ENCODE measurements at places on chromosomes 5 and 9.

DNA sequence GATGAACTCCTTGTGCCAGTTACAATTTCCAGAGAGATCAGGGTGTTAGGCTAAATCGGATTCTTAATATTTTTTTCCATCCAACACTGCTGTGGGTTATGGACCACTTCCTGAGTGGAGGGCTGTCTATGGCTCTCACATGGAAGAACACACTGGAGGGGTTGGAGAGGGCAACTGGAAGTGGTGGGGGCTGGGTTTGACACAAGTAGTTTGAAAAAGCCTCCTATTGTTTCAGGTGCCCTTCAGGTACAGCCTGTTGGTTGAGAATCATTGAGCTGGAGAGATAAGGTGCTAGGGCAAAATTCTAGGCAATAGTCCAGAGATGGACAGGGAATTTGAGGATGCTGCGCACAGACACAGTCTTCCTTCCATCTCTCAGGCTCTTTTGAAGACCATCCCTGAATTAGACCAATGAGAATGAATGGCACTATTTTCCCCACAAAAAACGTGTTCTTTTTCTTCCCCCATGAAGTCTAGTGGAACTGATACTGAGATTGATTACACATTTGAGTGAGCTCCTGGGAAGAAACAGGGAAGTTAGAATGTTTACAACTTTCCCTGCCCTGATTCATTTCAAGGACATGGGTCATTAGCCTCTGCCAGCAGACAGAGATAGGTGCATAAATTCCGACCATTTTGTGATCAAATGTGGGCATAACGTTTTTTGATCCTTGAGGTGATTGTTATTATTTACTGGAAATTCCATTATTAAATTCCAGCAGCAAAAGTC lies 87.7 kb downstream of the ACER2 start:
- DNase-seq, result no peak

- no peak for DNase-seq
These were observed 195.9 kb downstream of the ARHGAP26 start for GRCh38 chr5:142966121-142966420.

- no peak for DNase-seq
These were observed 14.1 kb downstream of the HSPB3 start for GRCh38 chr5:54469622-54470021.

DNA sequence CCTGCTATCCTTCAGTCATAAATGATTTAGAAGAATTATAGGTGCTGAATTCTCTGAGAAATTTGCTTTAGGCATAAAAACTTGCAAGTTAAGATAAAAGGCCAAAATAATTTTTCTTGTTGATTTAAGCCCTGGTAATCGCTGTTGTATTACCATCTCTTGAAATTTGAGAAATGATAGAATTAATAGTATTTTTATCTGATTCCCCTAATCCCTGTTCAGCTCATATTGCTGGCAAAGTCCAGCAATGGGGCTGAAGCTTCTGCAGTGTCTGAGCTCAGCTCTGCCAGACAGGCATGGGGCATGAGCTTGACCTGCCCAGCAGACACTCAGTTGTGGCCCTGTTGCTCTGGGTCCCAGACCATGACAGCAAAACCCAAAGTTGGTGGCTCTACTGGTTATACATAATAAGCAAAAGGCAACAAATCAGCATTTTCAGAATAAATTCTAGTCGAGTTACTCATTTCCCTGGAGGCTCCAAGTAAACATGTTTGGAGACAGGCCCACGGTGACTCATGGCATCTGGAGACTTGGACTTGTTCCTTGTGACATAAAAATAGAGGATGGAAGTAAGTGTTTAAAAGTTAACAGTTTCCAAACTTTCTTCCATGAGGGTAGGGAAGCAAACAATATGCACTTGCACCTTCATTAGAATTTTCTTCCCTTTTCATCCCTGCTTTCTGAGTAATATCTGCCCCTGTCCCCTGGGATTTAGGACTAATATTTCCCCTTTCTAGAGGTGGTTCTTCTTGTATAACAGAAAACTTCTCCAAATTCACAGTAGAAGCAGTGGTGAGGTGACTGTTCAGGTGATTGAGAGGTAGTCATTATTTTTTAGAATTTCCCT lies 60.2 kb upstream of the SLC2A8 start:
- no peak for DNase-seq

- DNase-seq, result no peak
These were observed 44.1 kb upstream of the VDAC1 start for GRCh38 chr5:134048864-134049263.

GRCh38 chr5:115184770-115185169 lies 15.1 kb upstream of the TRIM36 start:
- DNase-seq, result no peak

- DNase-seq, result no peak
These were observed 17.8 kb upstream of the NPM1 start for GRCh38 chr5:171369898-171370297.

- DNase-seq, result no peak
These were observed 83.3 kb upstream of the TRIO start for GRCh38 chr5:14059810-14060209.

- no peak for DNase-seq
These were observed 144.9 kb downstream of the CCDC192 start for GRCh38 chr5:127848098-127848497.

GRCh38 chr5:119358530-119358900 lies 2.7 kb downstream of the TNFAIP8 start:
- DNase-seq, result no peak

DNA sequence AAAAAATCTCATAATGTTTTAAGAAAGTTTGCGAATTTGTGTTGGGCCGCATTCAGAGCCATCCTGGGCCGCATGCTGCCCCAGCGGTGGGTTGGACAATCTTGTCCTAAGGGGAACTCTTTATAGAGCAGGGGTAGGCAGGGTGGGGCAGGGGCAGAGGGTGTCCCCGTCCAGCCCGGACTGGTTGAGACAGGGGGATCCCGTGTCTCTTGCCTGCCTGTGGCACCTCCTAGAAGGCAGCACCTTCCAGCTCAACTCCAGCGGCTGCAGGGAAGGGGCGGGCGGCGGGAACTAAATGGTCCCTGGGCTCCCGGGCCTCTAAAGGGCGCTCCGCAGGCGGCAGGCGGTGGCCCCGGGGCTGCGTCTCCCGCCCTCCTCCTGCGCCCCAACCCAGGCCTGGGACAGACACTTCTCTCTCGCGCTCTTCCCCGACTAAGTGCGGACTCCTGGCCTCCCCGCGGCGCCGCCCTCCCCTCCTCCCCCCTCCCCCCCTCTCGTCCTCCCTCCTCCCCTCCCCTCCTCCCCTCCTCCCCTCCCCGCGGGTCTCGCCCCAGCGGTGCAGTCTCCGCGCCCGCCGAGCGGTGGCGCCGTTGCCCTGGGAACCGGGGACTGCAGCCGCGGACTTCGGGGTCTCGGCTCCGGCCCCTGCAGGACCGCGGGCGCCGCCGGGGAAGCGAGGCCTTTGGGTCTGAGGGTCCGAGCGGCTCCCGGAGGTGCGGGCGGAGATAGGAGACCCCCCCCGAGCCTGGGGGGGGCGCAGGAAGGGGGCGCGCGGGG lies 132.6 kb downstream of the MRPL36 start:
- DNase-seq, result peak; percentile 77

- DNase-seq, result no peak
These were observed 113.9 kb downstream of the DAB2IP start for GRCh38 chr9:121765021-121765950.

DNA sequence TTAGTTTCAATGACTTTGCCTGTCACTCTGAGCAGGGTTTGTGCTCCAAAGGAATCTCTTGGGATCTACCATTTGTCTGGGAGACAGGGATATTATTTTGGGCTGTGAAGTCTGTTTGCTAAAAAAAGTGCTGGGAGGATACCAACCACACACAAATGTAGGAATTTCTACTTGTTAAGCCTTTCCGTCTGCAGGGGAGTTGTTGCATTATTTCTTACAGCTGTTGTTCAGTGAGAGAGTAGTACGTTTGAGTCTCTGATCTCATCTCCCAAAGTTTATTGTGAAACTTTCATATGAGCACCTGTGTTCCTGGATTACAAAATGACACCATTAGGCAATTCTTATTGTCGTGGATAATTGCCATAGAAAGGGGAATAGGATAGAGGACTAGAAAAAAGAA lies 78.3 kb upstream of the SEMA6A start:
- DNase-seq, result no peak

- no peak for DNase-seq
These were observed 199.3 kb downstream of the RFK start for GRCh38 chr9:76194896-76195295.

DNA sequence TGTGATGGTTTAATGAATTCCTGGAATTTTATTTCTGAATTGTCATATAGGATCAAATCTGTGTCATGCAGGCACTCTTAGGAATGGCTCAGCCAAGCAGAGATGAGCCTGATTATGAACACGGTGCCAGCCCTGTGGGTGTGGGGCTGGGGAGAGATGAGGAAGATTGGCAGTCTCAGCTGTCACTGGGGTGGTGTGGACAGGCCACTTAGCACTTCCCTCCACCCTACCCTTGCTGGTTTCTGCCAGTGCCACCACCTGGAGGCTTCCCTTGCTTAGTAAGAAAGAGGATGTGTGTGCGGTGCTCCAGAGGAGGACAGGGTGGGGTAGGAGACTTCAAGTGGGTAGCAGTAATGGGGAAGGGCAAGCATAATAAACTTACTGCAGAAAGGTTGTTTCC lies 226.6 kb downstream of the CD180 start:
- peak; percentile 20 for DNase-seq

DNA sequence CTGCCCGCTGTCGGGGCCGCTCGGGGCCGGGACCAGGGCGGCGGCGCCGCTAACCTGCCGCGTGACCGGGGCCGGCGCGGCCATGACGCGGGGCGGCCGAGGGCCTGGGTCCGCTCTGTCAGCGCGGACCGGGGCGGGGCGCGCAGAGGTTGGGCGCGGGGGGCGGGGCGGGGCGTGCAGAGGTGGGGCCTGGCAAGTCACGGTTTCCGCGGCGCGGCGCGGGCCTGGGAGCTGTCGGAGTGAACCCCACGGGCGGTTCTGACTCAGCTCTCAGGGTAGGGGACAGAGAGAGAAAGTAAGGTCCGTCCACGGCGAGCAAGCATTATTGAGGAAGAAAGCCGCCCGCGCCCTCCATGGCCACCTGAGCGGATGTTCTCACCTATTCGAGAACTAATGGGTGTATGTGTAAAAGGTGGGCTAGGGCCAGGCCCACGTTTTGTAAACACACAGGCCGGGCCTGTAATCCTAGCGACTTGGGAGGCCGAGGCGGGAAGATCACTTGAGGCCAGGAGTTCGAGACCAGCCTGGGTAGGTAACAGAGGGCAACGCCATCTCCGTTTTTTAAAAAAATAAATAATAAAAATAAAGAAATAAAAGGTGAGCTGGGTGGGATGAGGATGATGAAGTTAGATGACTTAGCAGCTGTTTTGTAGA lies at the start of gene PRXL2C:
PRXL2C (minus strand) TSS at position 120 of the 654 bp plus-strand sequence; CDS start at position 84, 36 bp downstream.
- DNase-seq, result peak; percentile 61

- DNase-seq, result no peak
These were observed 341.0 kb downstream of the EBF1 start for GRCh38 chr5:158758675-158759074.

DNA sequence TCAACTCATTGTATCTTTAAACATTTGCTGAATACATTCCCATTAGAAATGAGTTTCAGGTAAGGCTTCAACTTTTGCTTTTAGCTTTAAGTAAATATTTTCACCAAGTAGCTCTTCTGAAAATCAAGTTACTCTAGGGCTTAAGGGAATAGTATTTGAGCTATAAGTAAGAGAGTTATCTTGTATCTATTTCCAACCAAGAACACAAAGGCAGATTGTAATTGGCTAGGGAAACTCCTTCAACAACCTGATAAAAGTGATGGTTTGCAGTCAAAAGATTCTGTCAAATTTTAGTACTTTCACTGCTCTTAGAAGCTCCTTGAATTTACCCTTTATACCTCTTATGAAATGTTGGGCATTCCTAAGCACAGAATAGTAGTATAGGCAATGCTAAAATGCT lies 13.0 kb downstream of the ELL2 start:
- no peak for DNase-seq

- DNase-seq, result no peak
These were observed 687.1 kb downstream of the TLE1 start for GRCh38 chr9:81002242-81002641.

DNA sequence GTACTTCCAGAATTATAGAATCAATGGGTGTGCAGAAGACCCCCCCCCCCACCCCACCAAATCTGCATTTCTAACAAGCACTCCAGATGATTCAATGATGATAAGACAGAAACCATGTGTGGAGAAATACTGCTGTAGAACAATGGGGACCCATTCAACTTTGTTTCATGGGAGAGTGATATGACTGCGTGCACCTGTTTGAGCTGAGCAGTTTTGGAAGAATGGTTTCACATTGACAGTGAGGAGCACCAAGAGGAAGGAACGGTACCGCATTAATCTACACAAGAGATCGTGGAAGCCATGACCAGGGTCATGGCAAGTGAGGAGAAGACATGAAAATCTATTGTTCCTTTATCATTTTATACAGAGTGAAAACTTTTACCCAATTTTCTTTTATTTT lies 202.7 kb downstream of the CD180 start:
- DNase-seq, result no peak

- no peak for DNase-seq
These were observed 131.4 kb downstream of the ARL15 start for GRCh38 chr5:54178991-54179390.

DNA sequence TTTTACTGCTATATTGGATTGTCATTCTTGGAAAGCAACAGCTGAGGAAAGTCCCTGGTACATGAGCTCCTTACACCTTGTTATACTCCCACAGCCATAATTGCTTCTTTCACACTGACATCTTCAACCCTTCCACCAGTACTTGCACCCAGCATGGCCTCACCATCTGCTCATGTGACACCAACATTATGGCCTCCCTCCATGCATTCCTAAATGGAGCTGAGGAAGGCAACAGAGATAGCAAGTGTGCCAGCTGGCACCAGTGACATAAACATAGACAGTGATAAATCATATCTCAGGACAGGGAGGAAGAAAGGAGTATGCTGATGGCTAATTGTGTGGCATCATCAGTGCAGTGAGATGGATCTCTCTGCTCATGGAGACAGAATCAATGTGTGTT lies 119.5 kb downstream of the BAAT start:
- no peak for DNase-seq

DNA sequence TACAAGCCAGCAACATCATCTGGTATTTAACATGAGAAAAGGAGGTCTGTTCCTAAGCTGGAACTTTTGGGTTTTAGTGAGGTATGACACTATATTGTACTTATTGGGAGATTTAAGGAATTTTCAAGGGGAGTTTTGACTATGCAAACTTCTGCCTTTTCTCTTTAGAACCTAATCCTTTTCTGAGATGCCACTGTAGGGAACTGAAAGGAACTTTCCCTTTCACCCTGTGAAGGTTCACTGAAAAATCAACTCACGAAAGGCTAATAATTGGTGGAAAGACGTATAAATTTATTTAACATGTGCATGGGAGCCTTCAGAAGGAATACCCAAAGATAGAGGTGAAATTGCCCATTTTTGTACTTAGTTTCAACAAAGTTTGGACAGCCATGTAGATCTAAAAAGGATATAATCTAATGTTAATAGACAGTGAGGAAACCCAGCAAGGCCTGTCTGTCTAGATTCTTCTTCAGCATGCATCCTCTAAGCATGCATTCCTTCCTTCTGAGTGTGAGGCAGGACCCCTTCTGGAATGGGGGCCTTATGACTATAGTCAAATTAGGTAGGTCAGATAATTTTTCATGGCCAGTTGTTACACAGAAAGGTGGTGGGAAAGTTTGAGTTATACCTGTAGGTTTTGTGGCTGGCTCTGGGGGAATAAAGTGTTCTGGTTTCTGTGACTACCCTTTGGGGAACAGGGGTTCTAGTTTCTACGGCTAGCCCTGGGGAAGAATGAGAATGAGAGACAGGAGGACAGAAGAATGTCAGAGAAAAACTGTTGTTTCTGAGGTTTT lies 200.3 kb downstream of the C9orf152 start:
- DNase-seq, result no peak

- no peak for DNase-seq
These were observed 99.0 kb downstream of the GAPVD1 start for GRCh38 chr9:125360601-125361000.
